ENCODE measurements at places on chromosomes 1 and 21.

DNA sequence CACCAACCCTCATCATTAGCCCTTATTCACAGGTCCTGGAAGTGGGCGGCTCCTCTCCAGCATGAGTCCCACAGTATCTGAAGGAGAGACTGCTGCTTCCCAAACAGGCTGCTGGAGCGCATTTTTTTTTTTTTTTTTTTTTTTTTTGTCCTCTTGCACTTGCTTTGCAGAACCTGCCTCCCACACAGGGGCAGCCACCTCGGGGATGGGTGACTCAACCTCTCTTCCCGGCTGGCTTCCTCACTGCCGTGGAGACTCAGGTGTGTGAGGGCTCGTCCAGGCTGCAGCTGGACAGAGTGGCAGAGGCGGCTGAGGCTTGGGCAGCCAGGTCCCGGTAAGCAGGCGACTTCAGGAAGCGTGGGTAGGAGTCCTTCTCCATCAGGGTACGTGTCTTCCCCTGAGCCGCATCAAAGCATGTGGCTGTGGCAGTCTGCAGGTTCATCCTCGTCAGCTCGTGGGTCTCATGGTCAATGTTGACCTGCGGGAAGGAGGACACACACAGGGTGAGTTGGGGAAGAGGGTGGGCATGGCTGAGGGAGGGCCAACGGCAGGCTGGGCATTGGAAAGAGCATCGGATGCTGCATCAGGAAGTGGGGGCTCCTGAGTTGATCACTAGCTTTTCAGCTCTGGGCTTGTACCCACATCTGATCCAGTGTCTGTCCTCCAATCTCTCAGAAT is 4.0 kb downstream of the RGS16 start:
- DNase-seq: no peak

GRCh38 chr1:10549904-10550664 is 75.3 kb downstream of the PEX14 start:
- DNase-seq: no peak

DNA sequence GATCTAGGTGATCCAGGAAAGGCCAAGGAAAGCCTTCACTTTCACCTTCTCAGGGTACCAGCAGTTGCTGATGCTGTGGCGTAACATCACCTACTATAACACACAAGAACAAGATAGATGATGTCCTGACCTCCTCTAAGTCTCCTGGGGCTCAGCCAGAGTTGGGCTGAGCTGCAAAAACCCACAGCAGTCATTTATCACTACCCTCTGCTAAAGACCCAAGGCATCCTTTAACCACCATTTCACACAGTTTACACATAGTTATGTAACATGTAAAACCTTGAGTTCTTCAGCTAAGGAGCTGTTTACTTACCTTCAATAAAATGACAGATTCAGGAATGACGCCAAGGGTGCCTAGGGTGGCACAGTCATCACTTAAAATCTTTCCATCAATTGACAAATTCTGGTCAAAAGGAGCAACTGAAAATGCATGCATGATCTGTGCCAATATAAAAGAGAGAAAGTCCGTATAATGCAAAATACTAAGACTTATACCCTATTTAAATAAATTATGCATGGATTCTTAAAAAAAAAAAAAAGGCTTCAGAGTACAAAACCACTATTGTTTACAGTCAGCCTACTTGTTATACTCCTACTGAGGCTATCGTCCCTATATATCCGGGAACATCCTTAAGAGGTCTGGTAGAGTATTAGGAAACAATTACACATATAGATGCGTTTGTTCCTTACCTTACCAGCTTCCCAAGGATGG is 20.7 kb upstream of the RAP1GAP start:
- no peak for DNase-seq

GRCh38 chr1:92087542-92087941 is 7.4 kb downstream of the BTBD8 start:
- no peak for DNase-seq

- DNase-seq: no peak
Observed at GRCh38 chr1:239725933-239726332, 339.6 kb downstream of the CHRM3 start.

DNA sequence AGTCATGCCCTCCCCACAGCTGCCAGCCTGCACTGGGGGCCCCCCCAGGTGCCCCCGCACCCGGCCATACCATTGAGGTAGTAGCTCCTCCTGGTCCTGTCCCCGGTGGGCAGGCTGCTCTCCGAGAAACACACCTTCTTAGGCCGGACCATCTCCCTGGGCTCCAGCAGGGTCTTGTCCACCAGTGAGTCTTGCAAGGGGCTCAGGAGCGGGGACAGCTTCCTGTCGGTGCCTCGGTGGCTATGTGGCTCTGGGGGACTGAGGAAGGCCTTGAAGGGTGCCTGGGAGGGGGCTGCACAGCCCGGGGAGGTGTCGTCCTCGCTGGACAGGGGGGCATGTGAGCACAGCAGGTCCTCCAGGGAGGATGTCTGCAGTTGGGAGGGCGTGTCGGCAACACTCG is 12.9 kb upstream of the FTCD start:
- DNase-seq: no peak

GRCh38 chr21:43020177-43020576 is 45.8 kb downstream of the PKNOX1 start:
- no peak for DNase-seq

DNA sequence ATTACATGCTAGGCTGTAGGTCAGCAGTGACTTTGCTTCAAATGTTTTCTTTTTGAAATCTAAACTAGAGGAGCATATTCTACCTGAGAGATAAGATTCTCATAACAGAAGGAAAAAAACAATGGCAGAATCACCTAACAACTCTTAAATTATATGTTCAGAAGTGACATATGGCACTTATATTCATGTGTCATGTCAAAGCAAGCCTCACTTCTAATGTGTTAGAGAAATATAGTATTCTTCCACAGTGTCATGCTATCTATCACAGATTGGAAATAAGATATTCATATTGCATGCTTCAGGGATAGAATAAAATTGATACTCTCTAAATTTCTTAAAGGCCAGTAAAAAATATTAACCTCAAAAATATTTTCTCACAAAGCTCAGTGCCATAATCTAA is 874.6 kb upstream of the PRMT6 start:
- no peak for DNase-seq
